ENCODE measurements at places on chromosomes 2 and 18.

- no peak for DNase-seq
These were observed 32.6 kb upstream of the KCMF1 start for GRCh38 chr2:84938194-84938879.

GRCh38 chr2:30362468-30363081, 84.5 kb upstream of the LCLAT1 start:
- no peak for DNase-seq

GRCh38 chr2:161980976-161981375, 93.0 kb downstream of the DPP4 start:
- DNase-seq: no peak

GRCh38 chr2:126934809-126935208, 36.1 kb downstream of the TEX51 start:
- DNase-seq: no peak

- DNase-seq: peak; percentile 47
These were observed 28.8 kb upstream of the WDR75 start for GRCh38 chr2:189412330-189412953.

GRCh38 chr2:112829101-112829960, 7.2 kb downstream of the IL1B start:
- no peak for DNase-seq

DNA sequence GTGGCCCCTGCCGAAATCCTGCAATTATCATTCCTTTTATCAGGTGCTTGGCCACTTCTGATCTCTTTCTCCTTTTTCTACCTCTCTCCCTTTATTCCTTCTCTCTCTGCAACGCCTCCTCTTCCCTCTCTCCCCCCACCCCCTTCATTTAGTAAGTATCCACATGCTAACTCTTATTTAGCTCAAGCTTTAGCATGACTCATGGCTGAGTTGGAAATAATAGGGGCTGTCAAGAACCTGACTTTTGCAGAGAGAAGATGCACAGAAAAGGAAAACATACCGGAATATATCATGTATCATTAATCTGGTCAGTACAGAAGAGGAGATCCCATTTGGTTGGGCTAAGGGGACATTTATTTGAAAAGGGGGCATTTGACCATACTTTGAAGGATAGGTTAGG, 33.1 kb downstream of the FAM171B start:
- no peak for DNase-seq

DNA sequence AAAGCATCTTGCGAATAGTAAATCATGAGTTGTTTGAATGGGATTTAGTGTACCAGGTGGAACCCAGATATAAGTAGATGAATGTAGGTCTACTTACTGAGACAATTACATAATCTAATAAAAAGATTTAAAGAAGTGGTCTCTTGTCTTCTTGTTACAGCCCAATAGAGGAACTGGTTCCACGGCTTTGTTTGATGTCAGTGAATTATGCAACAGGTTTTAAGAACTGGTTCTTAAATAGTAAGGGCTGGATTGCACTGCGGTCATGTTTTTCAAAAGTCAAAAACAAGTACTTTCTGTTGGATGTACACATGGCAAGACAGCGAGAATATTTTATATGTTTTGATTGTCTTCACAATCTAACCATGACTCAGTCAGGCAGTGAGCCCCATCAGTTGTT, 15.4 kb upstream of the SLC9A2 start:
- DNase-seq: no peak

- DNase-seq: no peak
These were observed 151.3 kb downstream of the UBR3 start for GRCh38 chr2:169978402-169979017.

- DNase-seq: no peak
These were observed 97.1 kb upstream of the RMDN2 start for GRCh38 chr2:37827911-37828511.

- no peak for DNase-seq
These were observed 27.5 kb upstream of the FAM237A start for GRCh38 chr2:206614811-206615210.

- no peak for DNase-seq
These were observed 16.6 kb downstream of the SERTAD2 start for GRCh38 chr2:64637000-64637635.

DNA sequence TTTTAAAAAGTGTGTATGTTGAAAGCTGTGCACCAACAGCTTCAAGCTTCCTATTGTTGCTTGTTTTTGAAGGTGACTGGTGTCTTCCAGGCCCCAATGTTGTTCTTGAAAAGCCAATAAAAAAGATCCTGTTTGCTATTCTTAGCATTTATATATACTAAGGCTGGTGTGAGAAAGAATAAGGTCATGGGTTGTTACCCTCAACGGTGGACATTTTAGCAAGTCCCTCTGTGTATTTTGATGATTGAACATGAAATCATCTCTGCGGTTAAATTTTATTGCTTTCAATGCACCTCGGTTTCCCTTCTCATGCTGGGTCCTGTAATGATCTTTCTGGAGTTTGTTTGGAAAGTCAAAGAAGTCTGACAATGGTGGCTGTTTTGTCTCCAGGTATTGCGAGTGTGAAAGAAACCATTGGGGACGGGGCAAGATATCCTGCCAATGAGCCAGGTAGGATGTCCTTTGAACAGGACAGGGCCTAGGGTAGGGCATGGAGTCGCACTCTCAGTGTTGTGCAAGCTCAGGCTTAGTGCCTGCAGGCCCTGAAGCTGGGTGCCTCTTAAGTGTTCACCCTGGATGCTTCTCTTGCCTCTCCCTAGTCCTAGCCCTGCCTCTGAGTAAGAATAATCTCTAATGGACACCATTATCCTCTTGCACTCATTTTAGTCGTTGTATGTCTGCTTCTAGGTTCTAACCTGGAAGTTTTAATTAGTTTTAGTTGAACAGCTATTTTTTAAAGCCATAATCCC, 16.0 kb upstream of the KLF7 start:
- no peak for DNase-seq

Data from hematopoietic multipotent progenitor cell treated with erythropoietin and hydrocortisone succinate and interleukin-3 and kit ligand, for 17 days (in vitro differentiated cells).